Neuronal stem cell (in vitro differentiated cells): ENCODE measurements at places on chromosomes 7 and 10.
A peak's percentile ranks its signal among the peaks of the same experiment; 100 is the strongest.

DNA sequence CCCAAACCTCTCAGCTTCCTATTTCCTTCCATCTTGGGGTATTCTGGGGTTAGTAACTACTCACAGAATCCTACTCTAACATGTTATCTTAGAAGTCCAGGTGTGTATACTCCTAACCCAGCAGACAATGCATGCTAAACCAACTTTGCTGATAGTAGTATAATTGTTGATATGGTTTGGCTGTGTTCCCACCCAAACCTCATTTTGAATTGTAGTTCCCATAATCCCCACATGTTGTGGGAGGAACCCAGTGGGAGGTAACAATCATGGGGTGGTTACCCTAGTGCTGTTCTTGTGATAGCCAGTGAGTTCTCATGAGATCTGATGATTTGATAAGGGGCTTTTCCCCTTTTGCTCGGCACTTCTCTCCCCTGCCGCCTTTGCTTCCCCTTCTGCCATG is 135.1 kb downstream of the CHRM2 start:
- H3K4me3 ChIP-seq: no peak overlapping the region
- H3K4me1 ChIP-seq: peaks cover 10% of the 10 kb centered on the region
- H3K36me3 ChIP-seq: no peaks in the 10 kb centered on the region
- DNase-seq: no peak
- no peak overlapping the region for H3K27ac ChIP-seq
- no peaks in the 10 kb centered on the region for H3K27me3 ChIP-seq

- no peak for DNase-seq
- H3K27ac ChIP-seq: no peak overlapping the region
- no peaks in the 10 kb centered on the region for H3K4me1 ChIP-seq
- peaks cover 2% of the 10 kb centered on the region for H3K36me3 ChIP-seq
Observed at GRCh38 chr10:122132331-122132755, 138.8 kb upstream of the BTBD16 start.

- no peak overlapping the region for H3K27ac ChIP-seq
- no peak for DNase-seq
- H3K36me3 ChIP-seq: no peaks in the 10 kb centered on the region
Observed at GRCh38 chr7:130951303-130951975, 217.4 kb upstream of the KLF14 start.

- no peak overlapping the region for H3K27ac ChIP-seq
- no peaks in the 10 kb centered on the region for H3K36me3 ChIP-seq
- peaks cover 17% of the 10 kb centered on the region for H3K4me1 ChIP-seq
Observed at GRCh38 chr10:80452640-80453039, 1.5 kb upstream of the TSPAN14 start.

DNA sequence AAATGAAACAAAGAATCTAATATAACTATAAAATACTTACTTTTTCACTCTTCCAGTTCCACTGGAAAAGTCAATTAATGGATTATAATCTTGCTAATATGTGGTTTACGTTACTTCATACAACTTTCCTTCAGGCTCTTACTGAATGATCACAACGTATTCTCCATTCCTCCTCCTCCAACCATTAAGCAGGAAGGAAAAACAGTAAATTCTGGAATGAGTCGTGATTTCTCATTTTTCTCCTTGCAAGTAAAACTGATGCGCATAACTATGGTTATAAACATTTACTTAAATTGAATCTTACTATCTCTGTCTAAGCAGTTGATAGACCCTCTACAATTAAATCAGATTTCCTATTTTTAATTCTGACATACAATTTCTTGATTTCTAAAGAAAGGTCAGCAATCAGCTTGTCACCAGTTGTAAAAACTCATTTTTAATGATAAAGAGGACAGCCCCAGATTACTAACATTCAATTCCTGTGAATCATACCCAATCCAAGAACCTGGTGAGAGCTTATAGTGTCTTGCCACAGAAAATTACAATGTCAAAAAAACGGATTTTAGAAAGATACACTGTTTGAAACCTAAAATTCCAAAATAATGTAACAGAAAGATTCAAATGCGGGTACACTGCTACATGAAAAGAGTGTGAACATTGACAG is 64.3 kb downstream of the EZH2 start:
- no peak for DNase-seq
- H3K36me3 ChIP-seq: peaks cover 19% of the 10 kb centered on the region
- H3K4me3 ChIP-seq: no peak overlapping the region
- H3K27ac ChIP-seq: no peak overlapping the region
- no peaks in the 10 kb centered on the region for H3K4me1 ChIP-seq

DNA sequence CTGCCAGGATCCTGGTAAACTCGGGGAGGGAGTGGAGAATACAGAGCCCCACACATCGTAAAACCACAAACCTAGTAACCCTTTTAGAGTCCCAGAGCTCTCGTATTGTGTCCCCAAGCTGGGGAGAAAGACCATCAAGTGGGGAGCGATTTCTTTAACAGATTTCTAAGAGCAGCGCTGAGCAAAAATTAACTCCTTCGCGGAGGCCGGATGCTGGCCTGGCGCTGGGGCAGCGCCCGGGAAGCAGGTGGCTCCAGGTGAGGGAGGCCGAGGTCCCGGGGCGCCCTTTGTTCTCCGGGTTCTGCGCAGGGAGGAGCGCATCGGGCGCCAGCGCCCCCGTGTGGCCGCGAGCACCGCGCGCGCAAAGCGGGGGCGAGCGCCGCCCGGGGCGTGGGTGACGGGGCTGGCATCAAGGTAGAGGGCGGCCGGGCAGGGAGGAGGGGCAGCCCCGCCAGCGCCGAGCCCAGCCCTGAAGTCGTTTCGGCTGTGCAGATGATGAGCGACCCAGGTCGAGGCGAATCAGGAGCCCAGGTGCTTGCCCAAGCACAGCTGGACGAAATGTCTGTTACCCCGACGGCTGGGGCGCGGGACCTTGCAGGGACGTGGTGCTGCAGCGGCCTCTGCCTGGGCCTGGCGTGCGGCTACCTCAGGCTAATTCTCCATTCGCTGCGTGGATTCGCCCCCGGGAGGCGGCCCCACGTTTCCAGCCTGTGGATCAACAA is 10.4 kb upstream of the FGFR2 start:
- H3K27ac ChIP-seq: no peak overlapping the region
- no peaks in the 10 kb centered on the region for H3K36me3 ChIP-seq
- no peaks in the 10 kb centered on the region for H3K27me3 ChIP-seq
- no peak for DNase-seq
- H3K4me3 ChIP-seq: no peak overlapping the region

DNA sequence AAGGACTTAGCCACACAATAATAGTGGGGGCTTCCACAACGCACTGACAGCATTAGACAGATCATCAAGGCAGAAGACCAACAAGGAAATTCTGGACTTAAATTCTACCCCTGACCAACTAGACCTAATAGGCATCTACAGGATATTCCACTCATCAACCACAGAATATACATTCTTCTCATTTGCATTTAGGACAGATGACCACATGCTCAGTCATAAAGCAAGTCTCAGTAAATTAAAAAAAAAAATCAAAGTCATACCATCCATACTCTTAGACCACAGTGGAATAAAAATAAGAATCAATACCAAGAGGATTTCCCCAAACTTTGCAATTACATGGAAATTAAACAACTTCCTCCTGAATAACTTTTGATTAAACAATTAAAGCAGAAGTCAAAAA is 155.9 kb downstream of the CDK14 start:
- H3K27ac ChIP-seq: no peak overlapping the region
- no peak for DNase-seq
- no peak overlapping the region for H3K4me3 ChIP-seq
- no peaks in the 10 kb centered on the region for H3K27me3 ChIP-seq

DNA sequence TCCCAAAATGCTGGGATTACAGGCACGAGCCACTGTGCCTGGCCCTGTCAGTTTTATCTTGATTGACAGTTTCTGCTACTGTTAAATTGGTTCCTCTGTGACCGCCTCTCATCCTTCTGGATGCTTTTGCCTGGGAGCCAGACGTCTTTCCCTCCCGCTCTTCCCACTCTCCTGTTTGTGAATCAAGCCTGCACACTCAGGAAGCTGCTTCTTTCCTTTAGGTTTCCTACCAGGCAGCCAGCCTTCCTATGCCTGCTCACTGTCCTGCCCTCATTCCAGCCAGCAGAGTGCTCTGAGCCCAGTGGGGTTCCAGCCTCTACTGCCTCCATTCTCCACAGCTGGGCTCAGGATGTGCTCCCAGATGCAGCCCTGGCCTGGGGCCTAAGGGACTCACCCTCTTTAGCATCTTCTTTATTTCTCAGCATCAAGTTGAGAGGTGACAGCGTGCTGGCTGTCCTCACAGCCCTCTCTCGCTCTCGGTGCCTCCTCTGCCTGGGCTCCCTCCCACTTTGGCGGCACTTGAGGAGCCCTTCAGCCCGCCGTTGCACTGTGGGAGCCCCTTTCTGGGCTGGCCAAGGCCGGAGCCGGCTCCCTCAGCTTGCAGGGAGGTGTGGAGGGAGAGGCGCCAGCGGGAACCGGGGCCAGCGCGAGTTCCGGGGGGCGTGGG is 5.1 kb downstream of the SH2D4B start:
- H3K4me3 ChIP-seq: peak overlapping the region; percentile 37
- no peak for DNase-seq
- H3K4me1 ChIP-seq: peaks cover 7% of the 10 kb centered on the region
- no peak overlapping the region for H3K27ac ChIP-seq
- no peaks in the 10 kb centered on the region for H3K27me3 ChIP-seq

DNA sequence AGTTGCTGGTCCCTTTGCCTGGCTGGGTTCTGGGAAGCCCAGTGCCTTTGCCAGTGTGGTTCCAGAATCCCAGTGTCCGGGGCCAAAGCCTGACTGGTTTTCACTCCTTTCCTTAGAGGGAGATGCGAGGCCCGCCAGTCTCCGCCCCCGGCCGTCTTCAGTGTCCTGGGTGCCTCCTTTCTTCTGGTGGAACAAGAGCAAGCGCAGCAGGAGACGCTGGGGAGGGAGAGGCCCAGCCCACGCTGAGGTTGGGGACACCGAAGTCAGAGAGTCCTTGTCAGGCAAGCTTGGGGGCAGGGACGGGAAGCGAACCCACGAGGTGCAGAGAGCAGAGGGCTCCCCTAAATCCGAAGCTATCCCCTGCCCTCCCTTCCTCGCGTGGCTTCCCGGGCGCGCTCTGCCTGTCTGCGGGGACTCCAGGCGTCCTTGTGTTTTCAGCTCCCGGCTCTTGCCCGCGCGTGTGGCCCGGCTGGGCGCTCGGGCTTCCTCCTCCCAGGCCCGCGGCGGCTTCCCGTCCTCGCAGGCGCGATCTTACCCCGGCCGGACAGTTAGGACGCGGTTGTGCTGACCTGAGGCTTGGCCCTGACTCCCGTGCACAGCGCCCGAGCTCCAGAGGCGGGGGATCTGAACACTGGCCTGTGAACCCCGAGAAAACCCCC is 60.6 kb upstream of the UBE3C start:
- H3K27me3 ChIP-seq: no peaks in the 10 kb centered on the region
- H3K27ac ChIP-seq: no peak overlapping the region
- DNase-seq: no peak

DNA sequence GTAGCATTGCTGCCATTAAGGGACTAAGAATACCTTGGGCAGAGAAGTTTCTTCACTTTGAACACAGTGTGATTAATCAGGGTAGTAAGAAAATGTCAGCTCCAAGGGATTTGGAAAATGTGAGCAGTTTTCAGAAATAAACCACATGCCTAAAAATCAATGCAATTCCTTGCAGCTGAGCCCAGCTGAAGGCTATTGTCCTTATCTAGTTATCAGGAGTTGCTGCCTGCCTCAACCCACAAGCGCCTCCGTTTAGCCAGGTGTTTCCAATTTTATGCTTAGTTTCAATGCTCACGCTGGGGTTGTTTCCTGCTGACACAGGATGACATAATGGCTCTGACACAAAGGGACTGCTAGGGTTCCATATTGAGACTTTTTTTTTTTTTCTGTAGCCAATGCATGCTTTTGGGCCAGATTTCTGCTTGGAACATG is 132.3 kb upstream of the ANK3 start:
- no peak overlapping the region for H3K27ac ChIP-seq
- no peak overlapping the region for H3K4me3 ChIP-seq
- no peaks in the 10 kb centered on the region for H3K27me3 ChIP-seq
- no peaks in the 10 kb centered on the region for H3K36me3 ChIP-seq
- no peak for DNase-seq

GRCh38 chr7:97748482-97748881 is 16.6 kb downstream of the TAC1 start:
- no peaks in the 10 kb centered on the region for H3K27me3 ChIP-seq
- no peaks in the 10 kb centered on the region for H3K36me3 ChIP-seq
- DNase-seq: no peak

DNA sequence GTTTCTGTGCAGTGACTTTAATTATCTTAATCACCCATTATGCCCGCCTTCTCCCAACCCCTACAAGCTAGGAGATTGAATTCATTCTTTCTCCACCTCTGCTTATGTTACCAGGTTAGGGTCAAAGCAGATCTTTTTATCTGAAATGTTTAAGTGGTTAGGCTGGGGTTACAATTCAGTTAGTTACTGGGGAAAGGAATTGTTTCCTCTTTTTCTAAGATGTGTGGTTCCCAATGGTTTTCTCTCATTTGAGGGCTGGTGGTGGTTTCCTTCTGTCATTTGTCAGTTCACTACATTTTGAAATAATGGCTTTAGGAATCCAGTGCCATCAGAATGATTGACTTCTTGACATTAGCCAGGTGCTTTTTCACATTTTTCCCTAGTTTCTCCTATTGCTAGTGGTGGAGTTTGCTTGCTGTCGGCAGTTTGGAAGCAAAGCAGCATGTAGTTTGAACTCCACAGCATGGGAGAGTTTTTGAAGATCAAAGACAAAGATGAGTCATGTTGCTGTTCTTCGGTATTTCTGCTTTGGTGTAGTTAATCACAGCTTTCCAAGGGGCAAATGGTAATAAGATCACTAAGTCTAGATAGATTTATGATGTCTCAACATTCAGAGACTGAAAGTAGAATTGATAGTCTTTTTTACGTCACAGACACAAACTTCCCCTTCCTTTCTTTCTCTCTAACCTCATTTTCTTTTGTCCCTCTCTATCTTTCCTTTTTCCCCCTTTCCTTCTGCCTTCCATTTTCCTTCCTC is 168.2 kb downstream of the SND1 start:
- no peak for DNase-seq
- no peaks in the 10 kb centered on the region for H3K27me3 ChIP-seq
- no peak overlapping the region for H3K27ac ChIP-seq
- H3K36me3 ChIP-seq: no peaks in the 10 kb centered on the region
- no peak overlapping the region for H3K4me3 ChIP-seq

GRCh38 chr10:106011250-106011649 is 1153.3 kb downstream of the SORCS1 start:
- no peaks in the 10 kb centered on the region for H3K4me1 ChIP-seq
- no peak overlapping the region for H3K4me3 ChIP-seq
- no peaks in the 10 kb centered on the region for H3K27me3 ChIP-seq
- H3K36me3 ChIP-seq: no peaks in the 10 kb centered on the region
- no peak overlapping the region for H3K27ac ChIP-seq

DNA sequence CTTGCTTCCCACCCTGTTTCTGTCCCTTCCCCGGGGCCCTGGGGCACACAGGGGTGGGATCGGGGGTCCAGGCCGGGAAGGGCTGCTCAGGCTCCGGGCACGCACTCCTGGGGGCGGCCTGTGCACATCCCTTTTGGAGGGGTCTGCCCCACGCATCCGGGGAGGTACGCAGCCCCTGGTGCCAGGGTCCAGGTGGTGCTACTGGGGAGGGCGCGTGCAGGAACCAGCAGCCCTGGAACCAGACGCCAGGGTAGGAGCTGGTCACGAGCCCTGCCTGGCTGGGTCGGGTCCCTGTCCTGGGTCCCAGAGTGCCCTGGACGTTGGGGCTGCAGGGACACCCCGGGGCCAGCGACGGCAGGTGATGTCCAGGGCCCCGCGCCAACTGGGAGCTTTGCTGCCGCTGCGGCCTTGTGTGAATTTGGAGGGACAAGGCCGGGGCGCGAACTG is 53.4 kb downstream of the GLRX3 start:
- peaks cover 34% of the 10 kb centered on the region for H3K36me3 ChIP-seq
- H3K4me3 ChIP-seq: no peak overlapping the region
- DNase-seq: no peak
- no peaks in the 10 kb centered on the region for H3K27me3 ChIP-seq
